ENCODE measurements at places on chromosomes 1 and 21. TPM values are rescaled to one million over a fixed set of nuclear protein-coding genes. Genes with fewer than 3 reads are reported as not detected.

SNX7 gene
- not detected for total RNA-seq

DNAJC28 gene
- total RNA-seq = 0.22 TPM

LBR gene
- 156 TPM for total RNA-seq

NHLH1 gene
- 0.22 TPM for total RNA-seq

CNN3 gene
- total RNA-seq = 12.8 TPM

LAMC1 gene
- total RNA-seq = 0.22 TPM

B3GALT2 gene
- 0.18 TPM for total RNA-seq

- DNase-seq = peak; percentile 85
Measured at GRCh38 chr1:116151739-116152576, 40.8 kb downstream of the MAB21L3 start.

DNA sequence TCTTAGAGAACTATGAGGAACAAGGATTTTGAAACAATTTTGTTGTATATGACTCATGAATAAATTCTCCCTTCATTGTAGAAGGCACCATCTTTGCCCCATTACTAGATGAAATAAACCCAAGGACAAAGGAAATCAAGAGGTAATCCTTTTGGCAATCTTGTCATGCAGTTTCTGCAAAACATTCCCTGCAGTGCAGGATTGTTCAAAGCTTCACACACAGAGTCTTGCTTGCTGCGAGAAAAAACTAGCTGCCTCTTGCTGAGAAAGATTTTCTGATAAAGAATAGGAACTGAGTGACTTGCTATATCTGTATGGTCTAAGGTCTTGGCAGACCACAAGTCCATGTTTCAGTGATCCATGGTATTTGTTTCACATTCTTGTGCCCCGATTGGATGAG, 657.4 kb upstream of the ADGRL4 start:
- DNase-seq = no peak

DNA sequence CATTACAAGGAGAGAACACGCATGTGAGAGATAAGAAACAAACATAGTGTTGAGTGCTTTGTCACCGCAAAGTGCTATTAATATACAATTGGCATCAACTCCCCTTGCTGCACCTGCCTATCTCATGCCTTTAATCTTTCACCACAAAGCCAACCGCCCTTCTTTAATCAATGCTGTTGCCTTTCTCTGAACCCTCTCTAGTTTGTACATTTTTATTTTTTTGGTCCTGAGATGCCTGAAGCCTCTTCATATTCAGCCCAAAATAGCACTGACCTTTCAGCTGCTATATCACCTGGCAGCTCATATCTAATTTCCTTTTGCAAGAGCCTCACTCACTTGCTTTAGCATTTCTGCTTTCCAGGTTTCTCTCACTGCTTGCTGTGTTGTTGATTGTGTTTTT, 504.7 kb downstream of the NUF2 start:
- no peak for DNase-seq

- DNase-seq = no peak
Measured at GRCh38 chr1:84502927-84503326, 3.3 kb upstream of the SPATA1 start.

- no peak for DNase-seq
Measured at GRCh38 chr1:67749844-67750690, 65.1 kb downstream of the GADD45A start.

DNA sequence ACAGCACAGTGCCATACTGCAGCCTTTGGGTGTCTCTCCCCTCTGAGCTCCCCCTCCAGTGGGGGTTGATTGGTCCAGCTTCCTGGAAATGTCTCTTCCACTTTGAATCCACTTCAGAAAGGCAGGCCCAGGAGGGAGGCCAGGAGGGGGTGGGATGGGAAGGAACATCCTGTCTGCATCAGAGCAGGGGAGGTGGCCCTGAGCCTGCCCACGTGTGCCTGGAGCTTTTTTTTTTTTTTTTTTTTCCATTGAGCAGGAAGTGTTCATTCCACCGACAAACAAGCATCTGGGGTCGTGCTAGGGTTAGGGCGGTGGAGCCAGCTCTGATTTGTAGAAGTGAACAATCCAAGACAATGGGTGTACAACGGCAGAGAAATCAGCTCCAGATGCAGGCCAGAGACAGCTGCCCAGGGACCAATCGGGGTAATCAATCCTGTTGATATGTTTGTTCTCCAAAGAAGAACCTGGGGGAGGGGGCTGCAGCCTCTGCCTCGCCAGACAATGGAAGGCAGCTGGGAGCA, 93.3 kb downstream of the SSBP3 start:
- peak; percentile 31 for DNase-seq

- no peak for DNase-seq
Measured at GRCh38 chr1:170536924-170537551, 5.1 kb downstream of the GORAB start.

DNA sequence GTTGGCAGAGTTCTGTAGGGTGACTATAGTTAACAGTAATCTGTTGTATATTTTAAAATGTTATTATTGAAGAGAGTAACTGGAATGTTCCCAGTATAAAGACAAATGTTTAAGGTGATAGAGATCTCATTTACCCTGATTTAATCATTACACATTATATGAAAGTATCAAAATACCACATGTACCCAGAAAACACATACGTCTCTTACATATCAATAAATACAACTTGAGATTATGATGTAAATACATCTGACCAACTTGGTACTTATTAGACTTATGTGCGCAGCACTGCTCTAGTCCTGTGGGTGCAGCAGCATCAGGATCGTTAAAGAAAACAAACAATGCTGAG, 670 bp upstream of the PARK7 start:
- no peak for DNase-seq

GRCh38 chr1:14732728-14733047, 134.2 kb downstream of the KAZN start:
- DNase-seq = no peak

GRCh38 chr1:109498161-109498801, 4.4 kb downstream of the CYB561D1 start:
- DNase-seq = peak; percentile 57

GRCh38 chr1:114979278-114979891, 50.2 kb upstream of the TSHB start:
- peak; percentile 80 for DNase-seq

GRCh38 chr1:56409112-56409691, 170.2 kb downstream of the PLPP3 start:
- DNase-seq = peak; percentile 29

DNA sequence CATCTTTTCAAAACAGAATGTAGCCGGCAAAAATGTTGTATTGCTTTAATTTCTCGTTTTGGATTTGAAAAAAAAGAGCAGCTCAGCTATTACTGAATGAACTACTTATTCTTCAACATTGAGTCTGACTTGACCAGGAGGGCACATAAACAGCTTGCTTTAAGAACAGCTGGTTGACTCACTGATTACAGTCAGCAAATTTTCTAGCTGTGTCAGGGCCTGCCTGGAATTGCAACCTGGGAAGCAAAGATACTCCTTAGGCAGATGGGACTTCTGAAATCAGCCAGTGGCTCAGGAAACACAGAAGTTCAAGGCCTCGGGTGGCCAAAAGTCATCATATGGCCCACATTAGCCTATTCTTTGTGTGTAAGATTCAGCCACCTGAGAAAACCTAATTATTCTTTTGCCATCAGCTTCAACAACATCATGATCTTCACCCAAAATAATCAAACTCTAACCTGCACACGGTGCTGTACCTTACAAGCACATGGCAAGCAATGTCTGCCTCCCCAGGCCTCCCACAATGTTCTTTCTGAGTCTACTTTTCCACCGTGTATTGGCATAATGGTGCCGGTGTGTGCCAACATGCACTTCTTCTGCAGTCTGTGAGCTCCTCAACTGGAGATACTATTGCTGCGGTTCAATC, 307.2 kb downstream of the HHIPL2 start:
- no peak for DNase-seq

- DNase-seq = peak; percentile 51
Measured at GRCh38 chr1:204366759-204367158, 7.0 kb upstream of the PLEKHA6 start.

DNA sequence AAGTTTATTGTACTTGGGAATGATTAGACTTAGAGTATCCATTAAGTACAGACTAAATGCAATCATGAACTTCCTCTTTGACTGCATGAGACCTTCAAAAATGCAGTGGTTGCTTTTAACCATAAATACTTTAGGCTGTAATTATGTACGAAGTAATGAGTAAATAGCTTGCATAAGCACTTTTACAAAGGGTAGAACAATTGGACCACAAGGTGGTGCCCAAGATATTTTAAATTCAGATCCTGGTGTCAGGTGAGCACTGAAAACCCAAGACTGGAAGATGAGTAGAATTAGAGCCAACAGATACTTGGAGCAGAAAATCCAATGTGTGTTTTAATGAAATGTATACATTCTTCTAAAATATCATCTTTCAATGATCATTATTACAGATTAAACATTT, 43.4 kb upstream of the RHOU start:
- peak; percentile 29 for DNase-seq

DNA sequence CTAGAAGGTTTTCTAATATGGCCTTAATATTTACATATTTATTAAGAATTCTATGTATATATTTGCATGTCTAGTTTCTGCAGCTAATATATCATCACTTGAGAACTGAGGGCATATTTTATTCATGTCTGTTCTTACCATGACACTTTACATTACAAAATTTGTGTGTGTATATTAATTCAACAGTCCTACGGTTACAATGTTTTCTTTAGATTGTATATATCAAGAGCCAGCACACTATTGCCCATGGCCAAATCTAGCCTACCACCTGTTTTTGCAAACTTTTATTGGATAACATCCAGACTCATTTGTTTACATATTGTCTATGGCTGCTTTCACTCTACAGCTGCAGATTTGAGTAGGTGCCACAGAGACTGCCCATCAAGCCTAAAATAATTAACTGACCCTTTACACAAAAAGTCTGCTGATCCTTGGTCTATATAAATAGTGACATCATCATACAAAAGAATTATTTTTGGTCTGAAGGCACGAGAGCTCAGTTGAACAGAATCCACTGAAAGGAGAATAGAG, 577.4 kb upstream of the PBX1 start:
- no peak for DNase-seq

GRCh38 chr21:45575993-45576837, 34.0 kb upstream of the SLC19A1 start:
- no peak for DNase-seq

- DNase-seq = no peak
Measured at GRCh38 chr21:39776589-39776988, 31.6 kb downstream of the IGSF5 start.

GRCh38 chr1:20160034-20160433, 20.9 kb downstream of the PLA2G2F start:
- no peak for DNase-seq

- DNase-seq = no peak
Measured at GRCh38 chr1:225697428-225697827, 44.5 kb upstream of the ENAH start.

DNA sequence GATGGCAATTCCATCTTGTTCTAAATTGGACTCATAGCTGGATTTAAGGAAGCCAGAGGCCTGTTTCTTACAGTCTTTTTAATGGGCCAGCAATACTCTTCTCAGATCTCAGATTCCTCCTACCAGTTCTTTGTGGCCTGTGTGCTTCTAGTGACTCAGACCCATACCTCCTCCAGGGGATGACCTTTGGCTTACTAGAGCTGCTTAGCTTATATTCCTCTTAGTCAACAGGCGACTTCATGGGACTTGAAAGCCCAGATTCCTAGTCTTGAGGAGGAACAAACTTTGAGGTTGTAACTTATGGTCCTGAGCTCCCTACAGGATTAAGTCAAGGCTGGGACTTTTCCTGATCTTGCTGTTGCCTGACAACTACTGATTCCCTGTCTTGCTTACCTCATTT, 12.4 kb upstream of the PAPPA2 start:
- DNase-seq = no peak

GRCh38 chr1:9128166-9128519, 759 bp downstream of the GPR157 start:
- no peak for DNase-seq

DNA sequence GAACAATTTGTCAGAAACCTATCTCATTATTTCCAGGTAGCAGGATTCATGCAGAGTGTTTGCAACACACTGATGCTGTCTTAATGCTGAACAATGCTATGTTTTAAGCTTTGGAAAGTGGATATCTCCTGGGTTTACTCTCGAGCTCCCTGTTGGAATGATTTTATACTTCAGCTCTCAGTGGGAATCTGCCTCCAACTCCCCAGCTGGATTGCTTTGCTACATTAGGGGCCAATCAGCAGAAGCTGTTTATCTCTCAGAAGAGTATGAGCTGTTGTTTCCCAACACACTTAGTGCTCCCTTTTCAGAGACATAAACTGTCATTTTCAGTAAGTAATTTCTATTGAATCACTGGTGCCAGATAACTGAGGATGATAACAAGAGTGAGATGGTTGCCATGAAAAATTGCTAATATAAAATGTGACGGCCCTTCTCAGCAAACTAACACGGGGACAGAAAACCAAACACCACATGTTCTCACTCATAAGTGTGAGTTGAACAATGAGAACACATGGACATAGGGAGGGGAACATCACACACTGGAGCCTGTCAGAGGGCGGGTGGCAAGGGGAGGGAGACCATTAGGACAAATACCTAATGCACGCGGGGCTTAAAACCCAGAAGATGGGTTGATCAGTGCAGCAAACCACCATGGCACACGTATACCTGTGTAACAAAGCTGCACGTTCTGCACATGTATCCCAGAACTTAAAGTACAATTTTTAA, 265.9 kb upstream of the RUNX1 start:
- no peak for DNase-seq

DNA sequence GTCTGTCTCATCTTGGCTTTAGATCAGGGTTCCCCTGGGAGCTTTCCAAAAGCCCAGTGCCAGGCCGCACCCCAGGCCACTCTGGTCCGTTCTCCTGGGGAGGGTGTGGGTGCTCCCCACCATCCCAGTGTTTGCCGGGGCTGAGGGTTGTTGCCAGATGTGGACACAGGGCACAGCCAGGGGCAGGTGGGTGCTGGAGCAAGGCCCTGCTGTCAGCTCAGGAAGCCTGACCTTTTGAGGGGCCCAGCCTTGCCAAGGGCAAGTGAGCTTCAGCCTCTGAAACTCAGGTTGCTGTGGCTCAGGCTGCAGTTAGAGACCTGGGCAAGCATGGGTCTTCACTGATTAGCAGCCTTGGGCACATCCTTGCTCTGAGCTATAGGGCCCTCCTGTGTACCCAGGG, 22.8 kb upstream of the ZBTB21 start:
- no peak for DNase-seq

Measured in activated CD8-positive, alpha-beta T cell treated with anti-CD3 and anti-CD28 coated beads for 36 hours (primary cell).